ENCODE measurements at places on chromosomes 4 and X. TPM values are rescaled to one million over a fixed set of nuclear protein-coding genes. Genes with fewer than 3 reads are reported as not detected.

The HPSE gene
- total RNA-seq: 3.1 TPM

The TMPRSS11F gene
- not detected for total RNA-seq

The GPR34 gene
- 0.26 TPM for total RNA-seq

The TMPRSS11D gene
- total RNA-seq: not detected

The CTSO gene
- 28.5 TPM for total RNA-seq

The CDS1 gene
- total RNA-seq: not detected

The SLC25A14 gene
- total RNA-seq: 3.3 TPM

GRCh38 chrX:135547767-135548166 is 27.3 kb downstream of the INTS6L start:
- DNase-seq: no peak

DNA sequence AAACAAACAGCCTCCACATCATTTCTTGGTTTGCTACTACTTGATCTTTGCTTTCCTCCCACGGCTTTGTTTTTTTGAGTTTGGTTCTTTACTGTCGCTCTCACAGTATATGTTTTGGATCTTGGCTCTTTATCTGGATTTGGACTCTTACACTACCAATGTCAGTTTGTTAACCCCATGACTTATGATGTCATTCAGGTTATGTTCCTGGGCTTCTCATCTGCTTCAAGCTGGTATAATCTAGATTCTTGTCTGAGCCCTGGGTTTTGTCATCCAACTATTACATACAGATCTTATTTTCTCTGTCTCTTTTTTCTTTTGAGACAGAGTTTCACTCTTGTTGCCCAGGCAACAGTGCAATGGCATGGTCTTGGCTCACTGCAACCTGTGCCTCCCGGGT is 482.9 kb upstream of the TEX13C start:
- DNase-seq: no peak

- no peak for DNase-seq
Observed at GRCh38 chrX:153925739-153926551, at the start of gene ARHGAP4. Gene ARHGAP4, minus strand, starts transcription at chrX:153926264. Its CDS starts 62 bp downstream, at chrX:153926202.

DNA sequence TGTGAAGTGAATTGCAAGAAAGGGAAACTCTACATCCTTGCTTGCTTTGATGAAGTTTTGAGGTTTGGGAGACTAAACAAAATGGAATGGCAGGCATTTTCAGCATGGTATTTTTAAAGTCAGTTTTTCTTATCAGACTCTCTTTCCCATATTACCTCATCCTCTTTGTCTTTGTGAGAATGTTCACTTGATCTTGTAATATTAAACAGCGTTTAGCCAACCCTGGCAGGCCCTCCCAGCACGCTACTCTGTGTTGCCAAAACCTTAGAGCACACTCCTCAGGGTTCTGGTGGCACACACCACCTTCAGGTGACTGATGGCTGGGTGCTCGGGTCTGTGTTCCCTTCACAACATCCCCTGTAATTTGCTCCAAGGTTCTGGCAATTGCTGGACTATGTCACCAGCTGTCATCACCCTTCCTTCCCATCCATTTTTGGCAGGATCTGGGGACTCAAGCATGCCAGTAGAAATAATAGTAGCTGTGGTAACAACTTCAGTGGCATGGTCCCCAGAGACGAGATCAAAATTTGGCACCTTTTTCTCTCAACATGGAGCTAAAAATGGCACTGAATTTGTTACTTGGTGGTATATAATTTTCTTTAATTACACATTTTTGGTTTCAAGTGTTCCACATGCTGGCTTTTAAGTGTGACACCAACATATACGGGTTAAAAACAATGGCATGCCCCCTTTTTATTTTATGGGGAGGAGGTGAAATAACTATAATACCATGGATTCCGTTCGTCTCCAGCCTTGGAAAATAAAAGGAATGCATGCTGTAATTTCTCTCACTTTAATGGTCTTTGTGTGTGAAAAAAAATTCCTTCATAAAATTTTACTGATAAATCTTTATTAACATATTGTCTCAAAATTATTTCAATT is 273.1 kb downstream of the DCTD start:
- DNase-seq: no peak

- no peak for DNase-seq
Observed at GRCh38 chr4:53587135-53587534, 4.2 kb downstream of the LNX1 start.

DNA sequence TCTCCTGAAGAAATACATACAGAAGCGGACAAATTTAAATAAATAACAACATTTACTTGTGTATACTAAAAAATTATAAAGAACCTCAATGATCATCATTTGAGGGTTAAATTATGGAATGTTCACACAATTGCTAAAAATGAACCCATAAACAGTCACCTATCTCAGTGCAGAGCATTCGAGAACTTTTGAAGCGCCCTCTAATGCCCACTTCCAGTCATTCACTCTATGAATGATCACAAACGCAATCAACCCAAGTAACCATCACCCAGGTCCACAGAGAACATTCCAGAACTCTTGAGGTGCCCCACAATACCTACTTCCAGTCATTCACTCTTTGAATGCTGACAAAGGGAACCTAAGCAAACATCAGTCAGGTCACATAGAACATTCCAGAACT is 103.5 kb upstream of the PLAC1 start:
- DNase-seq: no peak

GRCh38 chrX:136867518-136867917 is 13.0 kb downstream of the RBMX start:
- DNase-seq: no peak

DNA sequence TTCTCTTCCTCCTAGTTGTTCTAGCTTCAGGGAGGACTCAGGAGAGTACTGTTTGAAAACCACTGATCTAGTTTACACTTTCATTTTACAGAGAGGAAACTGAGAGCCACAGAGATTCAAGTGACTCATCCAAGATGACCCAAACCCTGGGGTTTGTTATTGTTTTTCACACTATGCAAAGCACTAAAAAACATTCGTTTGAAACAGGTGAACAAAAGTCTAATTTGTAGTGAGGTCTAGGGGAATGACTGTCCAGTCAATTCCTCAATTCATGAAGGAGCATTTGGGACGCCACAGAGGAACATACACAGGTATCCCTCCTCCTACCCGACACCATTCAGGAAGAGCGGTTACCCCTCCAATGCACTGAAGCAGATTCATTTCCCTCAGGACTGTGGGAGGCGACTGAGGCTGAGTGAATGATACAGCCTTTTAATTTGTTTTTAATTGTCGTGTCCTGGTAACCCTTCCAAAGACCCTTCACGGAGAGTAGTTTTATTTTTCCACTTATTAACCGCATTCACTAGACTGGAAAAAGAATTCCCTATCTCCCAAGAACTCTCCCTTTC is 30.3 kb downstream of the TLR10 start:
- DNase-seq: no peak

DNA sequence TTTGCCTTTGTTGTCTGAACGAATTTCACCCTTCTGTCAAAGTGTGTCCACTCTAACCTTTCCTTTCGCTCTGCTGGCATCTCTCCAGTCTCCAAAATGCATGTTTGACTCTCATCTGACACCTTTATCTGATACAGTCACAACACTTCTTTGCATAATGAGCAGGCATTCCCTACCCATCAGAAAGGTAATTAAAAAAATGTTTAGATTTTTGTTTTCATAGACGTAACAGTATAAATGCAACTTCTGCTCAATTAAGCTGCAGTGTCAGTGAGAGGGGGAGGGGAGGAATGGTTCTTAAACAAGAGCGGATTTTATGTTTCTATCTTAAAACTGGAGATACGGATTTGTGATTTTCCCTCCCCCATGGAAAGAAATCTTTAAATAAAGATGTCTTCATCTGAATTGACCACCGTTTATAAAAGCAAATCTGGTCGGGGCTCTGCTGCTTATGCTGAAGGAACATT is 70.2 kb downstream of the CXXC4 start:
- no peak for DNase-seq

DNA sequence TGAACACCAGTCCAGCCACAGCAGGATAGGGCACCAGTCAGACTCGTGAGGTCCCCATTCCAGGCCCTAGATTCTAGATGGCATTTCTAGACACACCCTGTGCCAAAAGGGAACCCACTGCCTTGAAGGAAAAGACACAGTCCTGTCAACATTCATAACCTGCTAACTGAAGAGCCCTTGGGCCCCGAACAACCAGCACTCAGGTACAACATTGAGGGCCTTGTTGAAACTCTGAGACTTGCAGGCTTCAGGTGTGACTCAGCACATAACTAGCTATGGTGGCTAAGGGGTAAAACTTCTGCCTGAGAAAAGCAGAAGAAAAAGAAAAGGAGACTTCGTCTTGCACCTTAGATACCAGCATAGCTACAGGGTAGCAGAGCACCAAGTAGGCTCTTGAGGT is 252.9 kb upstream of the GRID2 start:
- DNase-seq: no peak

DNA sequence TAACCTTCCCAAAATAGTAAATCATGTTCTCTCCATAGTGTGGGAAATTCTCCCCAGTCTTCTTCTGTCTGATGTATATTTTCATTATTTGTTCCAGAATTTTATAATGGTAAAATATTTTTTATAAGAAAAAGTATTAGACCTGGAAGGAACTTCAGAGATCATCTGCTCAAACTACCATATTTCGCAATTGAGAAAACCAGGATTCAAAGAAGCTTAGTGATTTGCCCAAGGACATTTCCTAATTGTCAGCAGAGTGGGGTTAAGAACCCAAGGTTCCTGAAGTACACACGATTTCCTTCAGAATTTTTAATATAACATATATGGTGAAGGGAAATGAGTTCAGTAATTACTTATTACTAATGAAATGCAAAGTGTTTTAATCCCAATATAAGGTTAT is 24.1 kb downstream of the OCIAD1 start:
- no peak for DNase-seq

DNA sequence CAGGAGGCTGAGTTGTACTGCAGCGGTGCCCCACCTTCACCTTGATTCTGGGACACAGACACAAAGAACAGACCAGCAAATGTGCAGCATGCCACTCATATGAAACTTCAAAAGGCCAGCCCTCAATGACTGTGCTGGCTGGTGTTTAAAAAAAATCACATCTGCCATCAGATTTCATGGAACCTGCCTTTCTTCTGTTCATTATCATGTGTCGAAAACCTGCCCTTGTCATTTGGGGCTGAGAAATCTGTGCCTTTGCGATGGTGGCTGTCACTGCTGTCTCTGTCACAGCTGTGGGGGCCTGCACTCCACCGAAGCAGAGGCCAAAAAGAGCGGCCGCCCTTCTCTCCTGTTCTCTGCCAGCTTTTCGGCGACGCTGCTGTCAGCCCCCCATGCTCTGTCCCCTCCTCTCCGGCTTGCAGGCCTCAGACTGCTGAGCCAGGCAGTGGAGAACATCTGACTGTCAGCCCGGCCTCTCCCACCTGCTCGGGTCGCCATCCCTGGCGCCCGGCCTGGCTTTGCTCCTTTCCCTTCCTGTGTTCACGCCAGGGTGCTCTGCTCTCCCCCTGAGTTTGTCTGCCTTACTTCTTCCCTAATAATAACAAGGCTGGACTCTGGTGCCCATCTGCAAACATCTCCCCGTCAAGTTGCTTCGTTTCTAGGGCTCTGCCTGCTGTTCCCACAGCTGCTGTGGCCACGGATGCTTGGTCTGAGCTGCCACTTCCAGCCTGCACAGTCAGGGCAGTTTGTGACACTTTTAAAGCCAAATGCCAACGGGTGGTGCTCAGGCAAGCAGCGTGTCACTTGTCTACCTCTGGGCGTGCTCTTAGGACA is 355.2 kb downstream of the UNC5C start:
- DNase-seq: no peak

DNA sequence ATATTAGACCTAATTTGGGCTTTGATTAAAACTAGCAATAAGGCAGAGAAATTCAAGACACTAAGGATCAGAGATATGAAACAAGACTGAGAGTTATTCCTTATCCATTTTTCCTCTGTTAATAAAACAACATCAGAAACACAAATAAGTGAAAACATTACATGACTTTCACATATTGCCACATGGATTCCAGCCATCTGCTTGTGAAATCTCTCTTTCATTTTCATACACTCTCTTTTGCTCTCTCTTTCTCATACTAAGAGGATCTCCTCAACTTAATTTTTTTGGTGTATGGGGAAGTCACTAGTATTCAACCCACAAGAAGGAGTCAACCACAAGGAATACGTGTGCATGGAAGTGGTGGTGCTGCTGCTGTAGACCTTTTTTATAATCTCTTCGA is 183.0 kb downstream of the LDB2 start:
- no peak for DNase-seq

DNA sequence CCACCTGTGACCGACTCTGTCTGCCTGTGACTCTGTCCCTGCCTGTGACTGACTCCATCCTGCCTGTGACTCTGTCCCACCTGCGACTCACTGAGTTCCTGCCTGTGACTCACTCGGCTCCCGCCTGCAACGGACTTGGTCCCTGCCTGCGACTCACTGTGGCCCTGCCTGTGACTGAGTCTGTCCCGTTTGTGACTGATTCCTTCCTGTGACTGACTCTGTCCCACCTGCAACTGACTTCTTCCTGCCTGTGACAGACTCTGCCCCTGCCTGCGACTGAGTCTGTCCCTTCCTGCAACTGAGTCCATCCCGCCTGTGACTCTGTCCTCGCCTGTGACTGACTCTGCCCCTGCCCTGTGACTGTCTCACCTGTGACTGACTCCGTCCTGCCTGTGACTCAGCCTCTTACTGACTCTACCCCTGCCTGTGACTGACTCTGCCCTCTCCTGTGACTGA is 9.6 kb upstream of the UVSSA start:
- no peak for DNase-seq
